ENCODE measurements at places on chromosomes 13 and 19.
A peak's percentile ranks its signal among the peaks of the same experiment; 100 is the strongest.

DNA sequence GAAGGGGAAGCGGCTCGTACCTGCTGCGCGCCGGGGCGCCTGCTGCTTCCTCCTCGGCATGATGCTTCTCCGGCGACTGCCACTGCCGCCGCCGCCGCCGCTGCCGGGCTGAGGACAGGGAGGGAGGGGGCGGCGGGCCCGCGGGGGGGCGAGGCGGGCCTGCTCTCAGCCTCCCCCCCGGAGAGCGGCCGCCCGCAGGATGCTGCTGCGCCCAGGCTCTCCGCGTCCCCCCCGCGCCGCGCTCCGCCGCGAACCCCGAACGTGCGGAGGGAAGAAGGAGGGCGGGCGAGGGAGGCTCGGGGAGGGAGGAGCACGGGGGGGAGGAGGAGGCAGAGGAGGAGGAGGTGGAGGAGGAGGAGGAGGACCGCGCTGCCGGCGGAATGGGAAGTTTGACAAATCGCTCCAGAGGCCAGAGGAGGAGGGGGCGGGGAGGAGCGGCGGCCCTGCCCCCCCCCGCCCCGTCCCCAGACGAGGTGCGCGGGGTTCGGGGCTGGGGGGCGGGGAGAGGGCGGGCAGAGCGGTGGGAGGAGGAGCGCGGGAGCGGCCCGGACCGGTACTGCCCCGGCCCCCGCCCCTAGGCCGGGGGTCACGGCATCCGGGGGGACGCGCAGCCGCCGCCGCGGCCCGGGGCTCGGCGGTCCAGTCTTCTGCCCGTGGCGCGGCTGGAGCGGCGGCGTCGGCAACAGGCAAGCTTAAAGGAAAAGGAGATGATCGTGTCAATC lies at the start of gene TSHZ3:
Gene TSHZ3, minus strand, starts transcription at position 277 of the 722 bp plus-strand sequence. Its CDS starts 217 bp downstream, at position 60.
- DNase-seq: peak; percentile 88

GRCh38 chr19:45821103-45821521 lies 6.0 kb upstream of the RSPH6A start:
- DNase-seq: no peak

GRCh38 chr19:16293118-16294091 lies 31.2 kb upstream of the KLF2 start:
- DNase-seq: peak; percentile 100

DNA sequence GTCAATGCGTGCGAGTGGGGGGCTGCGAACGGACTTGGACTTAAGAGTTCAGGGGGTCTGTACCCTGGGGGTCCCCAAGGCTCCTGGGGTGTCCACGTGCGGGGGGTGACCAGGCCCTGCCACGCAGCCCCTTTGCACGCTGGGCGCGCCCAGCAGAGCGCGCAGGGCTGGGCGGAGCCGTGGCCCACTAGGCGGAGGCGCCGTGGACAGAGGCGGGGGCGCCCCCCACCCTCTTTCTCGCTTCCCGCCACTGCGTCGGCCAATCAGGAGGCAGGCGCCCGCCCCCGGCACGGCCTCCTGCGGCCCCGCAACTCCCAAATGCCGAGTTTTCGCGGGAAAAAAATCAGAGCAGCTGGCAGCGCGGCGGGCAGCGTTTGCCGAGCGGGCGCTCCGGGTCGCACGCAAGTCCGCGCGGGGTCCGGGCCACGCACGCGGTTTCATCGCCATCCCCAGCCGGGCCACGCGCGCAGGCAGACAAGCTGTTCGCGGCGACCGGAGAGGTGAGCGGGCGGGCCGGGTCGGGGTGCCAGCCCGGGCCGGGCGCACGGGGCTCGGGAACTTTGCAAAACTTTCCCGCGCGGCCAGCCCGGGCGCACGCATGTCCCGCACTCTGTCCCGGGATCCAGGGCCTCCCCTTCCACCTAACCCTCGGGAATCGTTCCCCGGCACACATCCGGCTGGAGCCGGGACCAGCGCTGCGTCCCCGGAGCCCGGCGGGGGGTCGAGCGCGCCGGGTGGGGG lies at the start of gene UHRF1:
Gene UHRF1, plus strand, starts transcription at position 346 of the 741 bp plus-strand sequence. CDS start 1,385 bp downstream, outside the sequence.
- no peak for DNase-seq

DNA sequence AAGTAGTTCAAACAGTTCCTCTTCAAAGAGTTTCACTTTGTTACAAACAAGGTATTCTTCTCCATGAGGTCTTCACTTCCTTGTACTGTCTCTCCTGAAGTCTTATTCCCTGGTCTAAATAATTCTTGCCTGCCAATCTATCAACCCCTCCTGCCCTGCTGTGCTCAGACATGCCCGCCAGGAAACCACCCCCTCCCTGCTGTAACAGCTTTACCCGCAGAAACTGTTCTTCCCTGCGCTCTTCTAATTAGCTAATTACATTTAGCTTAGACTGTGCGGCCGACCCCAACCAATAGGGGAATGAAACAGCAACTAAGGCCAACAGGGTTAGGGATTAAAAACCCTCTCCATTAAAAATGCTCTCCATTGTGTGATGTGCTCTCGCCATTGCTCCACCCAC lies 46.7 kb downstream of the ZNF846 start:
- DNase-seq: no peak

GRCh38 chr13:43516401-43516833 lies 270.4 kb downstream of the ENOX1 start:
- peak; percentile 96 for DNase-seq

Measured in fibroblast of the aortic adventitia (primary cell).